ENCODE measurements at places on chromosomes 4 and X.

- DNase-seq, result no peak
Measured at GRCh38 chrX:97705936-97706335, 822.2 kb downstream of the RPA4 start.

DNA sequence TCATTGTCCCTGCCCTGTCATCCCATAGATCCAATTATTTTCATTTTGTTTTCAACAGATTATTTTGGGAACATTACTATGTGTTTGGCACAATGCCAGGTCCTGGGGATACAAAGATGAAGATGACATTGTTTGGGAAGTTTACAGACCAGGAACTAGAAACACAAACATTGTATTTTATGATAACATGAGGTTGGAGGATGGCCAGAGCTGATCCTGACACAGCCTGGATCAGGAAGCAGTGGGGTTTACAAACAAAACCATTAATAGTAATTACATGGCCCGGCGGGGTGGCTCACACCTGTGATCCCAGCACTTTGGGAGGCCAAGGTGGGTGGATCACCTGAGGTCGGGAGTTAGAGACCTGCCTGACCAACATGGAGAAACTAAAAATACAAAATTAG is 29.9 kb downstream of the CLRN2 start:
- no peak for DNase-seq

DNA sequence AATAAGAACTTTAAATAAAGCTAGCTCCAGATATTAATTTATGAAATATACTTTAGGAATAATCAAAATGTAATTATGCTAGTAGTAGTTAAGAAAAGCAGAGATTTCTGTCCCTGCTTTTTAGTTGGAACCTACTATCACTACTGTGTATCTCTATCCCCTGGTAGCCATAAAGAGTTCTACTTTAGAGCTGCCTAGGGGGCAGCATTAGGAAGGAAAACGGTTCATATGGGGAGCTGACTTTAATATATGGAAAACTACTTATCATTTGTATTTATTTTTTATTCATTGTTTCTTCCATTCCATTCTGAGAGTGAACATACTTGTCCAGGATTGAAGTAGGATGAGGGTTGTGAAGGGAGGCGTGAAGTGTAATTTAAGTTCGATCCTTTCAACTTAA is 40.9 kb downstream of the CPEB2 start:
- DNase-seq, result no peak

GRCh38 chr4:4585012-4585670 is 43.3 kb upstream of the STX18 start:
- DNase-seq, result no peak
